ENCODE measurements at places on chromosomes 3 and 15. TPM values are rescaled to one million over a fixed set of nuclear protein-coding genes. Genes with fewer than 3 reads are reported as not detected.

DNA sequence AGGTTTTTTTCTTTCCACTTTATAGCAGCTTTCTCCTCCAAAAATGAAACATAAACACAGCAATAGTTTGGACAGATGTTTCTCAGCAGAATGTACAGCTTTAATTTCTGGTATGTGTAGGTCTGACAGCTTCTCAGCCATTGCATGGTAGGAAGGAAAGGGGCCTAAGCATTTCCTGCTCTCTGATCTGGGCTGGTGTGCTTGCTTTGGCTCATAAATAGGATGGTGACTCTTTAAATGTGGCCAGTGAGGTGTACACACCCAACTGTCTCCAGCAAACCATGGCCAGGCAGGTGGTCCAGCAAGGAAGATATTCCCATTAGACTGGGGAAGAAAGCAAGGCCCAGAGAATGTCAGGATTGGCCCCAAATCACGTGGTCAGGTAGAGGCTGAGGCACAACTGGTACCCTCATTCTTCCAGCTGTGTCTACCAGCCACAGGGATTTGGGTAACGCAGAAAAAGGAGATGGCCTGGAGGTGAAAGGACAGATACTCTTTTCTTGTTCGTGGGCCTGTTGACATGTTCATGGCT, 52.1 kb downstream of the ITGA11 start:
- no peak for ATAC-seq

DNA sequence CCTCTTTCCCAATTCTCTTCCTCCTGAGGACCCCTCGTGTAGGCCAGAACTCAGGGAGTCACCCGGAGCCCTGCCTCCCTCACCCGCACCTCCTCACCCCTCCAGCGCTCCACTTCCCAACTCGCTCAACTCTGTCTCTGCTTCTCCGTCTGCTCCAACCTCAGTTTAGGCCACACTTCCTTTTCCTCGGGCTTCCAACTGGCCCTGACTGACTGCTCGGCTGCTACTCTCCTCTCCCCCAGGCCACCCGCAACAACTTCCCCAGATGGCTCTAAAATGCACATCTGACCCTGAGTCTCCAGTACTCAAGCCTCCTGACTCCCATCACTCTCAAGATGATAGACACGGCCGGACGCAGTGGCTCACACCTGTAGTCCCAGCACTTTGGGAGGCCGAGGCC, 23.6 kb downstream of the TMEM44 start:
- ATAC-seq: no peak

WNT5A gene
- total RNA-seq: 1.6 TPM

GRCh38 chr15:60546744-60547143, 67.8 kb upstream of the ICE2 start:
- no peak for ATAC-seq

CCDC54 gene
- 5.5 TPM for total RNA-seq

DNA sequence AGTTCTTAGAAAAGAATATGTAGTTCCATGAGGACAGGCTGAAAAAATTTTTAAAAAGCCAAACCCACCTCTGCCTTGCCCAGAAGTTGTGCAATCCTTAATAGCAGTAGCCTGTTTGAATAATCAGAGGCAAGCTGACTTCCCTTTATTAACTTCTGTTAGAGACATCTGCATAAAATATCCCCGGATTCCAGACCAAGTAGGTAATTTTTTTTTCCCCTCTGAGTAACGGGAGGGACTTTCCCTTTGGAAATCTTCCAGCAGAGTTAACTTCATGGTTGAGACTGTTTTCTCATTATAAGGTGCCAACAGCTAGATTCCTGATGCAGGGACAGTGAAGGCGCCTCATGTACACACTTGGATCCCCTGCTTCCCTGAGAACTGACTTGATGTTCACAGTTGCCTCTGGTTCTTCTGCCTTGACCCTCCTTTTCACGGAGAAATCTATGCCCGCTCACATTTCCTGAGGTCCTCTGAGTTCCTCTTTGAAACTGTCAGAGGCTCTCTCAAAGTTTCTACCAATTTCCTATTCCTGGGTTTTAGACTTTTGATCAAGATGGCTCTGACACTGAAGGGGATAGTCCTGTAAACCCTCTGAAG, 227.6 kb upstream of the BHLHE40 start:
- peak; percentile 25 for ATAC-seq

RBMS3 gene
- 13.5 TPM for total RNA-seq

Measured in motor neuron (in vitro differentiated cells).